ENCODE measurements at places on chromosomes 3 and 15.

- no peak for DNase-seq
Observed at GRCh38 chr3:148205977-148206376, 491.7 kb upstream of the AGTR1 start.

DNA sequence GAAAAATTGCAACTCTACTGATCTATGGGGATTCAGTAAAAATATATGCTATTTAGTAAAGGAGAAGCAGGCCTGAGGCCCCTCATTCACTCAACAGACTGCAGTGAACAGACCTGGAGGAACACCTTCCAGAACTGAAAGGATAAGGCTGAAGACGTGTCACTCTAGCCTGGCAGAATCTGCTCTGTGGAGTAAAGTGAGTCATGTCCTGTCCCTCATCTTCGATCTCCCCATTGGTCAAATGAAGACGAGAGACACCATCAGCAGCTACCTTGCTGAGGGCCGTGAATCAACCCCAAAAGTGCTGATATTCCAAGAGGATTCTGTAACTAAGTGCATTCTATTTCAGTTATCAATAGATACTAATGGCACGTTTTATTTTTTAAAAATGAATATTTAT, 359.7 kb downstream of the FGF12 start:
- DNase-seq: no peak

- DNase-seq: no peak
Observed at GRCh38 chr15:40792394-40792793, 14.5 kb upstream of the ZFYVE19 start.

- DNase-seq: no peak
Observed at GRCh38 chr3:59563072-59563605, 513.3 kb upstream of the CFAP20DC start.

GRCh38 chr3:98731720-98732285, 31.3 kb upstream of the ST3GAL6 start:
- no peak for DNase-seq

DNA sequence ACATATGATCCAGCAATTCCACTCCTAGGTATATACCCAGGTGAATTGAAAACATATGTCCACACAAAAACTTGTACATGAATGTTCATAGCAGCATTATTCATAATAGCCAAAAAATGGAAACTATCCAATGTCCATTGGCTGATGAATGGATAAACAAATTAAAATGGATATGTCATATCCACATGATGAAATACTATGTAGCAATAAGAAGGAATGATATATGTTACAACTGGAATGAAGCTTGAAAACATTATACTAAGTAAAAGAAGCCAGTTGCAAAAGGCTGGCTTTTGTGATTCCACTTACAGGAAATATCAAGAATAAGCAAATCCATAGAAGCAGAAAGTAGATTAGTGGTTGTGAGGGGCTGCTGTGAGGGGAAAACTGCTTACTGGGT, 33.7 kb downstream of the BNC1 start:
- no peak for DNase-seq

DNA sequence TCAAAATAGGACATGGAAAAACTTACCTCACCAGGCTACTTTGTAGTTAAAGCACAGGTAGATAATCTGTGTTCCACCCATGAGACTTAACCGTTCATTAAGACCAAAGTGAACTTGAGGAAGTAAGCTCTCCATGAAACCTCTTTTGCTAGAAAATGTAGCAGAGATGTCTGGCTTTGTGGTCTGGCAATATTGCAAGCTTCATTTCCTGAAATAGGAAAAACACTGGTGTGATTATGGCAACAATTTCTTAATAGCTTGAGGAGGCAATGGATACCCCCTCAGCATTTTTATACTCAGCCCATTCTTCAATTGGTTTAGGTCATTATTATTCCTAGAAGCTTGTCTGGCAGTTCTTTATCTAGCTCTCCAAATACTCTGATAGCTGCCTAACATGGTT, 957.3 kb downstream of the IGSF11 start:
- DNase-seq: no peak

- DNase-seq: no peak
Observed at GRCh38 chr15:83106994-83107840, at the start of gene TM6SF1. Gene TM6SF1, plus strand, starts transcription at chr15:83107645. Its CDS starts 36 bp downstream, at chr15:83107681.

- no peak for DNase-seq
Observed at GRCh38 chr3:155046935-155047334, 33.2 kb upstream of the MME start.

GRCh38 chr3:64612082-64612860, 75.5 kb downstream of the ADAMTS9 start:
- DNase-seq: no peak

DNA sequence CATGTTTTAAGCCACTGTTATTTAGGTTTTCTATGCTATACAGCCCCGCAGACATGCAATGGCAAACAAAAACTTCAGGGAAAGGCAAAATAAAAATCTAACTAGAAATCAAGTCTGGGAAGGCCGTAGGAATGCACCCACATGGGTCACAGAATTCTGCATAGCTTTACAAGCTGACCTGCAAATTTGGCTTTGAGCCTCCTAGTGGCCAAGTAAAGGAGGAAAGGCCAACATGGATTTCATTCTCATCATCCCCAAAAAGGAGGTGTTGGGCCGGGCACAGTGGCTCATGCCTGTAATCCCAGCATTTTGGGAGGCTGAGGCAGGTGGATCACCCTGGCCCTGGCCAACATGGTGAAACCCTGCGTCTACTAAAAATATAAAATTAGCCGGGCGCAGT, 124.3 kb downstream of the FBLN2 start:
- DNase-seq: no peak

DNA sequence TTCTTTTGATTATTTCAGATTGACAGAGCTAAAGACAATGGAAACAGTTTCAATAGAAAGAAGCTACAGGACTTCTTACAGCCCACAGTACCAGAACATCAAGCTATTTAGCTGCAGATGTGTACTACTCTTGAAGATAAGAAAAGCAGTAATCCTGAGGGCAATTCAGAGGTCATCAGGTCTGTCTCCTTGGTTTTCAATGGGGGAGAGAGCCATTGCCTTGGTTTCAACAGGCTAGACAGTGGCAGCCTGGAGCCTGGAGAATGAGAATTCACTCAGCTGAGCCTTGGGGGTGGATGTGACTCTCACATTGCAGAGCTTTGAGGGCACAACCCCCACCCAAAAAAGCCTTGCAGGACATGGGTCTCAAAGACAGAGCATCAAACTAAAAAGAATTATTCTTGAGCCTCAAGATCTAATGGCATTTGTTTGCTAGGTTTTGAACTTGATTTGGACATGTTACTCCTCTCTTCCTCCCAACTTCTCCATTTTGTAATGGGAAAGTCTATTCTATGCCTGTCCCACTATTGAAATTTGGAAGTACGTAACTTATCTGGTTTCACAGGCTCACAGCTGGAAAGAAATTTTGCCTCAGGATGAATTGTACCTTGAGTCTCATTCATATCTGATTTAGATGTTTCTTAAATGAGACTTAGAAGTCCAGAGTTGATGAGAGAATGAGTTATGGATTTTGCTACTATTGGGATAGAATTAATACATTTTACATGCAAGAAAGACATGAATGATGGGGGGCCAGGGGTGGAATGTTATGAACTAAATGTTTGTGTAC, 36.9 kb downstream of the PLSCR1 start:
- DNase-seq: no peak

GRCh38 chr3:110618512-110619226, 452.9 kb upstream of the NECTIN3 start:
- DNase-seq: no peak

DNA sequence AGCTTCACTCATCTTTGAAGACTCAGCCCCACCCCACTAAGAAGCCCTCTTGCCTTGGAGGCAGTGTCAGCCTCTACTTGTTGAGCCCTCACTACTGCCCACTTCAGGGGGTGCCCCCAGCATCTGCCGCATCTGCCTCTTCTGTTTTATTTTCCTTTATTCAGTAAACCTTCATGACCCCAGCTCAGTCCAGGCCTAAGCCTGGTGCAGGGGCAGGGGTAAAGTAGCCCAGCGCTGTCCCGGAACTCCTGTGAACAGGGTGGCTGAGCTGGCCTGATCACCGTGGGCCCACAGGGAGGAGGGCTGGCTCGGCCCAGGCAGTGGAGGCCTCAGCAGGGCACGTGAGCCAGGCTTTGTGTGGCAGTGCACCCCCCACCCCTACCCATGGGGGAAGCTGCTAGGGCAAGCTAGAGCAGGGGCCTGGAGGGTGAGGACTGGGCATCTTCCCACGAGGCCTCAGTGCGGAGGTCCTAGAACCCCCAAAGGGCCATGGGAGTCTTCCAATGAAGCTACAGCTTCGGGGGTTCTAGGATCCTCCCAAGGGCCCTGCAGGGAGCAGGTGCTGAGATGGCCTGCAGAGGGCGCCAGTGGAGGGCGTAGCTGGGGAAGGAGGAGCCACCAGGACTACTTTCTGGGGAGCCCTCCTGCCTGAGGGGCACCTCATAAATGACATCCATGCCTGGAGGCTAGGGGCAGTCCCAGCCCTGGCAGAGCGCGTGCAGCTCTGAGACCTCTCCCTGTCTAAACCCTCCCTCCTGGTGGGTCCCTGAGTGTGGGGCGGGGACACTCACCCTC, 36.0 kb downstream of the TSPAN3 start:
- no peak for DNase-seq

GRCh38 chr15:83430441-83430840, 16.7 kb upstream of the SH3GL3 start:
- DNase-seq: no peak
